ENCODE measurements at places on chromosomes 3 and 15.

- DNase-seq, result peak; percentile 77
These were observed 17.2 kb upstream of the GNB5 start for GRCh38 chr15:52208306-52208946.

GRCh38 chr3:73031573-73032103 lies 29.8 kb upstream of the EBLN2 start:
- DNase-seq, result no peak

DNA sequence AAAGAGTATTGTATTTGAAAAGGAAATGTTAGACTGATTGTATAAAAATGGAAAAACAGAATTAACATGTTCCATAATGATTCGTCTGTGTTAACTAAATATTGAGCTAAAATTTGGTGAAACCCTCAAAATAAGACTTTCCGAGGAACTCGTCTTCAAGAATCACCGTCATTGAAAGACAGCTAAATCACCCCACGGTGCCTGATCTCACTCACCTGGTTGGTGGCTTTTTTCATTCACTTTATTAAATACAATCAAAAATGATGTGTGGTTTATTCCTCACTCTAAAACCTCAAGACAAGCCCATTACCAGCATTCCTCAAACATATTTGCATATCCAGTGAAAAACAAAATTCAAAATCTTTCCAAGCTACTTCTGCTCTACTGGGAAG lies 153.9 kb downstream of the FOXP1 start:
- no peak for DNase-seq

DNA sequence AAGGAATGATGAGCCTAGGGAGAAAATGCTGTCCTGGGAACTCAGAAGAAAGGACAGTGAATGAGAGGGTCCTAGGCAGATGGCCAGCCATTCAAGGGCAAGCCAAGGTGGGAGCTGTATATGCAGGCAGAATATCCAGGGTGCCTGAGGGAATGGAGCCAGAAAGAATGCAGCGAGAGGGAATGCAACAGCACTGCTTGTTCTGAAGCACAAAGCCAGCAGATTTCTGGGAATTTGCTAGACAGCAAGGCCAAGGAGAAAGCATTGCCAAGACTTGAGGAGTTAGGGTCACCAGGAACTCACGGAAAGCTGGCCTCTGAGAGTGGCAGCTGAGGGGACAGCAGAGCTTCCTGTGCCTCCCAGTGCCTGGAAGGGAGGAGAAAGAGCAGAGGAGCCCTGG lies 200.6 kb downstream of the MYRIP start:
- DNase-seq, result peak; percentile 48

DNA sequence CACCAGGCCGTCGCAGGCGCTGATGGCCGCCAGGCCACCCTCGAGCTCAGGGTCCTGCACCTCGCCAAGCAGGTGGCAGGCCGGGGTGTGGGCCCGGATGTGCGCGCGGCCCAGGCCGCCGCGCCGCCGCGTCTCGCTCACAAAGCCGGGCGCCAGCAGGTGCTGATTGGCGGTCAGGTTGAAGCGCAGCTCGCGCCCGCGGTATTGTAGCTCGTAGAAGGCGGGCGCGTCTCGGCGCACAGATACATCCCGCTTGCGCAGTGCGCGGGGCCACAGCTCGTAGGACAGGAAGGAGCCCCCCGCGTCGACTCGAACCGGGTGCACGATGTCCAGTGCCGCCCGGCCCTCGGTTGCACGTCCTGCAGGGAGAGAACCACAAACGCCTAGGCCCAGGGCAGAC lies 11.1 kb downstream of the ADAMTS7 start:
- no peak for DNase-seq

GRCh38 chr15:60635507-60636352 lies 156.8 kb upstream of the ICE2 start:
- DNase-seq, result no peak

DNA sequence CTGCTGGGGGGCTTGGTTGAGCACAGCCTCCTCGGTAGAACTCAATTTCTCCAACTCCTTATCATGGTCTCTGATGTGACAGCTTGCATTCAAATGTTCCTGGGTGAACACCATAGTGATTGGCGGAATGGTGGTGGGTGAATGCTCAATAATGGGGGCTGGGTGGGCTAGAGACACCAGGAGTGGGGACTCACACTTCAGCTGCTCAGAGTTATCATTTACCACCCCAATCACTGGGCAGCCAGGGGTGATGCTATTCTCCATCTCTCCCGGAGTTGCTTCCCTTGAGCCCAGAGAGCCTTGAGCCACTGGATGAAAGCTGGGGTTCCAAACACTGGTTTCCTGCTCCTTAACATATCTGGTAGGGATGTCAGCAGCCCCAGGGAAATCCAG lies 88.7 kb downstream of the DHX30 start:
- DNase-seq, result no peak

GRCh38 chr15:101194546-101195125 lies 57.2 kb downstream of the CHSY1 start:
- DNase-seq, result no peak

GRCh38 chr3:185503521-185503920 lies 4.7 kb upstream of the TMEM41A start:
- no peak for DNase-seq

DNA sequence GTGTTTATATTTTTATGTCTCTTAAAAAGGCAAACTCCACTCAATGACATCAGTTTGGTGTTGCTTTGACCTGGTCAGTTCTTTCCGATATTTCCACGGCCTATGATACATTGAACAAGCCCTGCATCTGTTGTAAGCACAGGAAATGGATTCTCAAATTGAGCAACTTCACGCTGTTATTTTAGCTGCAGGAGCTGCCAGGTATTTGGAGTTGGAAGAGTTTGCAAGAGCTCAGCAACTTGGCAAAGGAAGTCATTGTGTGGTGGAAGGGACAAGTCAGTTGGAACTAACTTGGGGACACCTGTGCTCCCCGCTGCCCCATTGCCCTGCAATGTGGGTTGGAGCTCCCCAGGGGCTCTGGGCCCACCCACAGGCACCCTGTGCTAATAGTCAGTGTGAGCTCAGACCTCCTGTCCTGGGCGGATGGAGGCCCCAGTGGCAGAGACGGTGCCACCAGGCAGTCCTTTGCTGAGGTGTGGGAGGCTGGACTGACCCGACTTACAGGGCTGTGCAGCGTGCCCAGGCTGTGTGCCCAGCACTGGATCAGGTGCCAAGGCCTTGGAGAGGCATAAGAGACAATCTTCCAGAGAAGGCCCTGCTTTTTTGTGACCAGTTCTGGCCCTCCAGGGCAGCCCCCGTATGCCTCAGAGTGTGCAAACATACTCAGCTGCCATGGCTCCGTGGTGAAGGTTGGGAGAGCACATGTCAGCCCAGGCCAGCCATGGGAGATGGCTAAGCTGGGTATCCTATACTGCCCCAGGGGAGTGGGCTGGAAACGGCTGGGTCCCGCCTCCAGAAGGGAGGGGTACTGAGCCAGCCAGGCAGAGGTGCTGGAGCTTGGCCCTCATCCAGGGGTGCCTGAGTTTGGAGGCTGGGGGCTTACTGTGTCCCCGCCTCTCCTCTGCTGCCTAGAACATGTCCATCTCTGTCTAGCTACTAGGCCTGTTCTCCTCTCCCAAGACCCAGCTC lies 43.5 kb downstream of the KY start:
- no peak for DNase-seq

DNA sequence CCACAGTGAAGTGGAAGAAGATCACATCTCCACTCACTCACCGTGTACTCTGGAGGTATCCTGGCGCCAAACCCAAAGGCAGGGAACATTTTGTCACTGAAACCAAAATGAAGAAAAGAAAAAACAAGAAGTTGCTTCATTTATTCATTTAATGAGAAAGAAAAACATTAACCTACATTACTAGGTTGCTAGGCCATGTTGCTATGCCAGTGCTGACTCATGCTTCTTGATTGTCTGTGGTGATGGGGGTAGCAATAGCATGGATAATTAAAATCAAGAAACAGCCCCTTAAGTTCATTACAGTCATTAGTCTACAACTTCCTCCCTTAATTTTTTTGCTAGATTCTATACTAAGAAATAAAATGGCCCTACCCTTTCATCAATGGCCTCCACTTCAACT lies 52.7 kb upstream of the MRPL3 start:
- no peak for DNase-seq

GRCh38 chr3:182527745-182528144 lies 265.6 kb upstream of the ATP11B start:
- no peak for DNase-seq

GRCh38 chr3:138856799-138857198 lies 22.1 kb upstream of the PIK3CB start:
- DNase-seq, result no peak

DNA sequence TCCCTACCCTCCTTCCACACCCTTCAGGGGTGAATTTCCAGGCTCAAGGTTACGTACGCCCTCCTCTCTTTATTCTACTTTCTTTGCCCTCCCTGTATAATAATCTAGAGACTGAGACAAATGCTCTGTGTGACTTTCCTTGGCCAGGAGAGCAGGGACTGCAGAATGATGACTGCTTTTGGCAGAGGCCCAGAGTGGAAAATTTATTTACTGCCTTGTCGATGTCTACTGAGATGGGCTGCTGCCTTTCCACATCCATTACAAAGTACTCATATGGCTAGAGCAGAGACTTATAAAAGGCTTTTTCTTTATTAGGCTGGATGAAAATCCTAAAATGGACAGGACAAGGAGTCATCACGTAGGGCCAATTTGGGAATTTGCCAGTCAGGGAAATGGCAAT lies 576.2 kb downstream of the TUSC7 start:
- DNase-seq, result peak; percentile 34

GRCh38 chr15:60901647-60902046 lies 327.5 kb downstream of the RORA start:
- DNase-seq, result no peak

DNA sequence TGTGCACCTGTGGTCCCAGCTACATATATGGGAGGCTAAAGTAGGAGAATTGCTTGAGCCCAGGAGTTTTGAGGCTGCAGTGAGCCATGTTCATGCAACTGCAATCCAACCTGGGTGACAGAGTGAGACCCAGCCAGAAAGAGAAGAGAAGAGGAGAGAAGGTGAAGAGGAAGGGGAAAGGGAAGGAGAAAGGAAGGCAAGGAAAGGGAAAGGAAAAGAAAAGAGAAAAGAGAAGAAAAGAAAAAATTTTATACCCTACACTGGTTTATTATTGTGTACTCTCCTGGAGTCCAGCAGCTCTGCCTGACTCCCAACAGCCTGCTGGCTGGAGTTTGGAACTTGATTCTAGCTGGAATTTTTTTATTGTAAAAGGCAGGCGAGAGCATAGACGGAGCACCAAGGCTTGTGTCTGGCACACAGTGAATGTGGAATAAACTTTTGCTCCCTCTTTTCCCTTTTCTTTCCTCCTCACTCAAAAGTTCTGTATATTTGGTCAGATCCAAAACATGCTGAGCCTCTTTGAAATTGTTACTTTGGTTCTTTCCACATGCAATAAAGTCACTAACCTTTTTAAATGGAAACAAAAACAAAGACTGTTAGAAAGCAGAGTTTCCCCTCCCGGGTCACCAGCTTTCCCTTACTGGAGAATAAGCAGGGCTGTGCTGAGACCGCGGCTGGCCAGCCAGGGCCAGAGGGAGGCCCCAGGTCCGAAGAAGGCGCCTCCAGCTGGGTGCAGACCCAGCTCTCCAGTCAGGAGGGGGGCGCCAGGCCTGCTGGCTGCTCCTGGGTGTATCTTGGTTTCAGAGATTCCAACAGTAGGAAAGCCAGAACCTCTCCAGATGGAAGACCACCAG lies 9.9 kb downstream of the THSD4 start:
- no peak for DNase-seq

DNA sequence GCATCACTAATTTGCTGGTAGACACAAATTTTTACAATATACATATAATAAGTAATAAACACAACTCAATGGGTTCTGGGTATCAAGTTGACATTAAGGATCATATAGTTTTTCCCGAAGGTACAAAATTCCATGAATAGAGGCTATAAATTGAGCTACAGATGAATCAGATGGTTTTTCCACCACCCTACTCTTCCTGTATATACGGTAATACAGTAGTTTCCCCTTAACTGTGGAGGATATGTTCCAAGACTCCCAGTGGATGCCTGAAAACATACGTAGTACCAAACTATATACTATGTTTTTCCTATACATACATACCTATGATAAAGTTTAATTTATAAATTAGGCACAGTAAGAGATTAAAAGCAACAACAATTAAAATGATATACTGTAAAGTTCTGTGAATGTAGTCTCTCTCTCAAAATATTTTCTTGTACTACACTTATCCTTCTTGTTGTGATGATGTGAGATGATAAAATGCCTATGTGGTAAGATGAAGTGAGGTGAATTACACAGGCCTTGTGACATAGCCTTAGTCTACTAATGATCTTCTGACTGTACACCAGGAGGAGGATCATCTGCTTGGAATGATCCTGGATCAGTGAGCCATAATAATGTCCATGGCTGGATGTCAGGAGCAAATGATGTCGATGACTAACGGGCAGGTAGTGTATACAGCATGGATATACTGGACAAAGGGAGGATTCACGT lies 116.7 kb downstream of the NR1I2 start:
- no peak for DNase-seq

GRCh38 chr3:64748244-64748904 lies 60.6 kb upstream of the ADAMTS9 start:
- DNase-seq, result no peak

- DNase-seq, result no peak
These were observed 109.1 kb upstream of the ATP10A start for GRCh38 chr15:25972141-25972675.

DNA sequence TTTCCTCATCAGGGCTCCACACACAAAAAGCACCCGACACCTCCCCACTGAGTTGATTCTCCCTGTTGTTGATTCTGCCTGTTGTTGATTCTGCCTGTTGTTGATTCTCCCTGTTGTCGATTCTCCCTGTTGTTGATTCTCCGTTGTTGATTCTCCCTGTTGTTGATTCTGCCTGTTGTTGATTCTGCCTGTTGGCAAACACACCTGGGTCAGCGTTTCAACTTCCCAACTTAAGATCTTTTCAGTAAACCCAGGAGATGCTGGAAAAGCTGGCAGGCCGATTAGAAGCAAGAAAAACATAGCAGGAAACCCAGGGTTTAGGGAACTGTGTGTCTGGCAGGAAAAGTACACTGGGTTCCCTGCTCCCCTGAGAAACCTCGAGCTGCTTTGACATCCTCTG lies 47.9 kb downstream of the TNK2 start:
- DNase-seq, result no peak

GRCh38 chr3:22495241-22495640 lies 707.9 kb upstream of the UBE2E2 start:
- DNase-seq, result no peak

DNA sequence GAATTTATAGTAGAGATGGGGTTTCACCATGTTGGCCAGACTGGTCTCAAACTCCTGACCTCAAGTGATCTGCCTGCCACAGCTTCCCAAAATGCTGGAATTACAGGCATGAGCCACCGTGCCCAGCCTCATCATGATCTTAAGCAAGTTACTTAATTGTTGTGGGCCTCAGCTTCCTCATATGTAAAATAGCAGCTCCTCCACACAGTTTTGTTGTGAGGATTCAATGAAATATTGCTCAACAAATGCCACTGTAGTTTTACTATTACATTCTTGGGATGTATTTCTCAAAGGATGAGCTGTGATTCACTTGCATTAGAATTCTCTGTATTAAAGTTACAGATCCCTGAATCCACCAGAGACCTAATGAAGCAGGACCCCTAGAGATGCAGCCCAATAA lies 168.8 kb downstream of the ADAMTS9 start:
- no peak for DNase-seq

- DNase-seq, result no peak
These were observed 46.3 kb downstream of the ZBTB20 start for GRCh38 chr3:115100806-115101205.
